ENCODE measurements at places on chromosomes 2 and 18.
A peak's percentile ranks its signal among the peaks of the same experiment; 100 is the strongest.

GRCh38 chr2:36729067-36729466, 32.6 kb downstream of the VIT start:
- DNase-seq, result no peak

DNA sequence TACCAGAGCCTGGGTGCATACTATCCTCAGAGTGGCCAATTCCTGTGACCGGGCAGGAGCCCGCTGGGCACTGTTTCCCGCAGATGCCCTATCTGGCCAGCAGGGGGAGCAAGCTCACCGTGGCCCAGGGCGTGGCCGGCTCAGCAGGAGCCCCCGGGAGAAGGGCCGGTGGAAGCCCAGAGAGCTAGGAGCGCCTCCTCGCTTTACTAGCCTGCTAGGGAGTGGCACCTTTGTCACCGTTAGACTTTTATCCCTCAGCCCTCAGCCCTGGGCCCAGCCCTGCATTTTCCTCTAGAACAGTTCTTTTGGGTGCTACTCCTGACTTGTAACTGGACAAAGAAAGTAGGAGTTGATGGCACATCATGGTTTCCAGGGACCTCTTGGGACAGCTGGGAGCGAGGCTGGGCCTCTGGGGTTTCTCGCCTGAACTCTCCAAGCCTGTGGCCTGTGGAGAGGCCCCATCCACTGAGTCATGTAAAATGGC, 24.0 kb downstream of the TMEM177 start:
- DNase-seq, result peak; percentile 46

DNA sequence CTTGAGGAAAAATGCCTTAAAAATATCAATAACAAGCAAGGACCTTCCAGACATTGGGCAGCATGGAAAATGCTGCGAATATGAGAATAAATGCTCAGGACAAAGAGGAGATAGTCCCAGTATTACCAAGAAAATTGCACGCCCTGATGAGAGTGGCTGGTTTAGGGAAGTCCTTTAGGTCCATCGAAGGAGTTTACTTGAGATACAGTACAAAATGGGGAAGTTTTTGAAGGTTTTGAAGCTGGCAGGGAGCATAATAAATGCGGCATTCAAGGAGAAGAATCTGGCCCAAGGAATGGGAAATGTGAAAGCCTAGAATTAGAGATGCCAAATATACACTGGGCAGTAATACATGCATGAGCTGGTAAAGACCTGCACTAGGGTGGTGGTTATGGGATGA, 90.2 kb upstream of the SPATS2L start:
- DNase-seq, result no peak

DNA sequence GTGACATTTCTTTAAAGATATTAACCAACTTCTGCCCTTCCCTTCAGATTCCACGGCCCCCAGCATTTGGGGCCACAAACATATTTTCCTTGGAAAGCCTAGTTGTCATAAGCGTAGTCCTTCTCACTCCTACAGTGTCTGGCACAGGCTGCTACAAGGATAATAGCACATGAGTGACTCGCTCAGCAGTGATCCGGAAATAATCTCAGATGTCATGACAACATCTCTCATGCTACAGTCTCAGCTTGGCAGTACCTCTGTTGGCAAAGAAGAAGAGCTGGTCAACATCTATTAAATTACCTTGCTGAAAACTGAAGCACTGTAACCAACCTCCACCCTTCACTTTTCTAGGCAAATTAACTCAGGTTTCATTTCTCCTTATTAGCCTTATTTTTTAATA, 351.7 kb downstream of the RAD51AP2 start:
- DNase-seq, result no peak

GRCh38 chr2:31903109-31903780, 107.6 kb downstream of the MEMO1 start:
- no peak for DNase-seq

- no peak for DNase-seq
Measured at GRCh38 chr2:219557791-219558785, 13.3 kb downstream of the OBSL1 start.

DNA sequence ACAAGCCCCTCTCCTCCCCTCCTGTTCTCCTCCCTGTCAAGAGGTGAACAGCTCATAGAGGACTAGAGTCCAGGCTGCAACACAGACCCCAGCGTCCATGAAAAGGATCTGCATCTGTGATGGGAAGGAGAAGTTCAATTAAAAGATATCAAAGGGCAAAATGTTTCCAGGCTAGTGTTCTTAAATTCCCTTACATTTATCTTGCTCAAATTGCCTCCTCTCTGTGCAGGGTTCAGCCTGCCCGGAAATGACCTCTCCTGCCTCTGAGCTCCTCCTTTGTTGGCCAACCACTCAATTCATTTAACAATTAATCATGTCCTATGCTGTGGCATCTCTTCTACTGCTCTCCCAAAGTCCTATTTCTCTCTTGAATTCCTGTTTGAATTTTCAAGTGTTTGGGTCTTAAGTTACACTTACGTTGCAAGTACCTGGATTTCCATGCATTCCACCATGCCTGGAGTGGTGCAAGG, 105.3 kb downstream of the TSN start:
- DNase-seq, result no peak

GRCh38 chr18:33673689-33674088, 95.7 kb downstream of the ASXL3 start:
- DNase-seq, result no peak

DNA sequence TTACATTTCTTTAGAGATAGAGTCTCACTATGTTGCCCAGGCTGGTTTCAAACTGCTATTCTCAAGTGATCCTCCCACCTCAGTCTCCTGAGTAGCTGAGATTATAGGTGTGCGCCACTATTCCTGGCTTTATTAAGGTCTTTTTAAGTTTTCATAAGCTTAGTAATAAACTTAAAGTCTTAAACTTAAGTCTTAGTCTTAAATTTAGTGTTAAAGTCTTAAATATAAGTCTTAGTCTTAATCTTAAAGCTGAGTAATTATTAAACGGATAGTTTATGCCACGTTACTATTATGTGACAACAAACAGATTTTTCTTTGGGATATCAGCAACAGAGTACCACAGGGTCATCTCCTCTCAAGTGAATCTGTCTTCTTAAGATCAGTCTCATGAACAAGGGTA, 12.6 kb downstream of the FARP2 start:
- no peak for DNase-seq

DNA sequence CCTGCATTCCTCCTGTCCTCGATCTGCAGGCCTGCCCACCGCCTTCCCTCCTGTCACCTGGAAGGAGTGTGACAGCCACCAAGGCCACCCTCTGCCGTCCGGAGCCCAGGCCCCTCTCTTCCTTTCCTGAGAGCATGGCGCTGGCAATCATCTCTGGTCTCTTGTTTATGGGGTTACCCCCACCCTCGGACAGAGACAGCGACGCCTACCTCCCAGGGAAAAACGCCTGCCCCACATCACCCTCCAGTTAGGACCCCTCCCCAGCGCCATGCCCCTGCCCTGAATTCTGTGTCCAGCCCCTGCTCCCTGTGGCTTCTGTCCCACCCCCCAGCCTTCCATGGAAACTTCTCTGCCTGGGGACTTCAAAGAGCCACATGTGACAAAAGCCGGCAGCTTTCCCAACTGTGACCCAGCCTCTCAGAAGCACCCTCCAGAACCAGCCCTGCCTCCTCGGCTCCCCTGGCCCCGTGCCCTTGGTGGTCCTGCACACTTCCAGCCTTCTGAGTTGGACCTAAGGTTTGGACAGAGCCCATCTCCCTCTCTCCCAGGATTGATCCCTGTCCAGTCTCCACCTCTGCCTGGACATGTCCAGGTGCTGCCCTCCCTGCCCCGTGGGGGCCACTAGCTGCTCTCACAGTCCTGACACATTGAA, 145.0 kb upstream of the HDAC4 start:
- no peak for DNase-seq

DNA sequence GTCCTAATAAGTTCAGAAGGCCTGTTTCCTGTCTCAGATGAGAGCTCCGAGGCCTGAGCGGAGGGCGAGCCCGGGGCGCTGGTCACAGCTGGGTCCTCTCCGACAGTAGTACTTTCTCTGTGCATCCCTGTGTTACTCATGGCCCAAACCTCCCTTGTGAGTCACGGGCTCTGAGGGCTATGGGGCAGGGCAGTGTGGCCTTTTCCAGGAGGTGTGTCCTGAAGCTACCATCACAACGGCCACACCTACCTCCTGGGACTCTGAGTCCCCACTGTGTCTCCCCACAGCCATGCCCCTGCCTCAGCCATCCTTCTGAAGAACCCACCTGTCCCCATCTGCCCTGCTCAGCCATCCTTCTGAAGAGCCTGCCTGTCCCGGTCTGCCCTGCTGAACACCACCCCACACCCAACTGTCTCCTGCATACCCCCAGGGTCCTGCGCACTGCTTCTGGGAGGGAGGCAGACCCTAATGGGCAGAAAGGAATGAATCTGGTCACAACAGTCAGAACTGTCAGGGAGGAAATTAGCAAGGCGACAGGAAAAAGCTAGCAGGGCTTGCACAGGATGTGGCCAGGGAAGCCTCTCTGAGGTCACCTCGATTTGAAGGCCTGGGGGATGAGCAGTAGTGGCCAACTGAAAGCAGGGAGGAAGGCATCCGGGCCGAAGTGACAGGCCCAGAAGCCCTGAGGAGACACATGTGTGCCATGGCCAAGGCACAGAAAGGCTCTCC, 145.4 kb upstream of the RIOK3 start:
- no peak for DNase-seq

DNA sequence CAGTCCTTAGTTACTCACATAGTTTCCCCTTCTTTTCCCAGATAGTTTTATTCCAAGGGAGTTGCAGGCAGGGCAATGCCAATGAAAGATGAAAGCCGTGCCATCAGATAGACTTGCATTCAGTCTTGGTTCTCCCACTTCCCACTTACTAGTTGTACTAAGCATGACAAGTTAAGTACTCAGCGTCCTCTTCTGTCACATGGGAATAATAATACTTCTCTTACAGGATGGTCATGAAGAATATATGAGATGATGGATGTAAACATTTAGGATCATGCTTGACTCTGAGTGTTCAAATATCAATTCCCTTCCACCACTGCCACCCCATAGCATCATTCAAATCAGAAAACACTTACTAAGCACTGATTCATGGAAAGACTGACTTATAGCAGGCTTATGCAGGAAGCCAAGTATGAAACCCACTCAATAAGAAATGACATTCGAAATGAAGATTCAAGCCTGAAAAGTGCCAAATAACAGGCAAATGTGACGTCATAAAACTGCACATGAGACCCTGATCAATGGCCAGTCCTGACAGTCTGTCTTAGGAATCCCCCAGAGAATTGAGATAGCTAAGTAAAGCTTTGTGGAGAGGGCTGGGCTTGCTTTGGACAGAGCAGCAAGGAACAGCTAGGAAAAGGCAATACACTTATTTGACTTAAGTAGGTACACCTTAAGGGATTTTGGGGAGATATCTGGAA, 11.1 kb upstream of the EVA1A start:
- no peak for DNase-seq

- no peak for DNase-seq
Measured at GRCh38 chr18:32618546-32618945, 147.9 kb upstream of the GAREM1 start.

- DNase-seq, result no peak
Measured at GRCh38 chr18:62102221-62102620, 84.6 kb downstream of the PIGN start.

DNA sequence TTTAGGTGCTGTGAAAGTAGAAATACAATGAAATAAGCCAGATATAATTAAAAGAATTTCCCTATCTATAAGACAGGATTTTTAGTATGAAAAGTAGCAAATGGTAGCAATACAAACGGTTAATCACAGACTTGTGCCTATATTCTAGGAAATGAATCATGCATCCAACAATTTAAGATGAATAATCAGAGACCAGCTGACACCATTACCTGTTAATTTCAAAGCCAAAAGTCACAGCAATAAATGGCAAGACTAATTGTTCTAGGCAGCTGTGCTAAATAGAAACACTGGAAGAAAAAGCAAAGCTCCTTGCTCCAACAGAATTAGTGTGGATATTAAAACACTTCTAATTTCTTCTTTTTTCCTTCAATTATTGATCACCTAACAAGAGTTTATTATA, 35.1 kb upstream of the MPP4 start:
- no peak for DNase-seq

DNA sequence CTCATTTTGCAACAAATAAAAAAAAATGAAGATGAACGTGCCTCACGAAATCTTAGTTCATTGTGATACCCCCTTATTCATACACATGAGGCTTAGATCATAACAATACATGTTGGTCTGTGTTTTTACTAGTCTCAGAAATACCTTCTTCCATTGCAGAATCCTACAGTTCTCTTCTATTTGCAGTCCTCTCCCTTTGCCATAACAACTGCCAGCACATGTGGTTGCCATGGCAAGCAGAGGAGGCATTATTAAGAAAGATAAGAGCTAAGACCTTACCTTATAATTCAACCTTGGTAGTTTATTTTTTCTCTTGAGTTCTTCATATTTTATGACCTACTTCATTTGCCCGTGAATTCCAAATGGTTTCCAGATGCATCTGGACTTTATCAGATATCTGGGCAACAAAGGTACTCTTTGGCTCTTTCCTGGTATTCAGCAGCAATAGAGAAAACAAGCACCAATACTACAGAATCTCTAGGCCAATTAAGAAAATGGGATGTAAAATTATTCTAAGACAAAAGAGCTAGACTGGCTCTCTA, 524.0 kb downstream of the CMPK2 start:
- DNase-seq, result no peak

DNA sequence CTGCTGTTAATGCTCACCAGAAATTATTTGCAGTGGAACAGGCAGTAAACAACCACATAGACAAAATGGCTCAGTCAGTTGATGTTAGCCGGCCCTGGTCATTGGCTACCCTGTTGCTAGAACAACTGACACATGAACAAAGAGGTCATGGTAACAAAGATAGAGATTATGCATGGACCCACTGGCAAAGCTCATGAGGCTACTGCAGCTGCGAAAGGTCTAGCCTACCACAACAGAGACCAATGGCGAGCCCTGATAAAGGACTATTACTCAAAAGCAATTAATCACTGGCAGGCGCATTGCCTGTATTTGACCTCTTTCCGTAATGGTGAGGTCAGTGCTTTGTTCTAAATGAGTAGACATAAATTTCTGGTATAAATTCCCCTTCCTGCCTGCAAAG, 474.2 kb downstream of the DSC3 start:
- no peak for DNase-seq

Measured in anterior cingulate cortex (tissue), 58 donors.